AG04449 (cell line): ENCODE measurements at places on chromosomes 11 and 22.

DNA sequence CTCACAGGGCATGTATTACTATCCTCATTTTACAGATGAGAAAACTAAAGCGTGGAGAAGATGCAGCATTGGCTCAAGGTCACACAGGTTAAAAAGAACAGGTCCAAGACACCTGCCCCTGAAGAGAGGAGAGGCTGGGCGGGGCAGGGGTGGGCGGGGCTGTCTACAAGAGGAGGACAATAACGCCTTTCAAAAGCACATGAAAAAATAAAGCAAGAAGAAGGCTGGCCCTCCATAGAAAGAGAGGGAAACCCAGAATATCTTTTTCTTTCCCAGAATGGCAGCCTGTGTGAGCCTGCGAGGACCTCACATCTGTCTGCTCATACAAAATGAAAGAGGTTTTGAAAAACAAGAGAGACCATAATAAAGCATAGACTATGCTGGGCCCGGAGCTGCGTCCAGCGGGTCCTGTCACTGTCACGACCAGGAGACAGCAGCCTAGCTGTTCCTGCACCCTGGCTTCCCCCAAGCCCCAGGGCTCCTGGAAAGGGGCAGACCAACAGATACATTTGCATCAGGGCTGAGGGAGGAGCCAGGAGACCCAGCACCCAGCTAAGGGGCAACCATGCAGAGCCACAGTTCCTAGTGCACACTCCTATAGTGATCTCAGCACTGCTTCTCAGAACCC, 61.6 kb downstream of the DSCAML1 start:
- no peak for DNase-seq

DNA sequence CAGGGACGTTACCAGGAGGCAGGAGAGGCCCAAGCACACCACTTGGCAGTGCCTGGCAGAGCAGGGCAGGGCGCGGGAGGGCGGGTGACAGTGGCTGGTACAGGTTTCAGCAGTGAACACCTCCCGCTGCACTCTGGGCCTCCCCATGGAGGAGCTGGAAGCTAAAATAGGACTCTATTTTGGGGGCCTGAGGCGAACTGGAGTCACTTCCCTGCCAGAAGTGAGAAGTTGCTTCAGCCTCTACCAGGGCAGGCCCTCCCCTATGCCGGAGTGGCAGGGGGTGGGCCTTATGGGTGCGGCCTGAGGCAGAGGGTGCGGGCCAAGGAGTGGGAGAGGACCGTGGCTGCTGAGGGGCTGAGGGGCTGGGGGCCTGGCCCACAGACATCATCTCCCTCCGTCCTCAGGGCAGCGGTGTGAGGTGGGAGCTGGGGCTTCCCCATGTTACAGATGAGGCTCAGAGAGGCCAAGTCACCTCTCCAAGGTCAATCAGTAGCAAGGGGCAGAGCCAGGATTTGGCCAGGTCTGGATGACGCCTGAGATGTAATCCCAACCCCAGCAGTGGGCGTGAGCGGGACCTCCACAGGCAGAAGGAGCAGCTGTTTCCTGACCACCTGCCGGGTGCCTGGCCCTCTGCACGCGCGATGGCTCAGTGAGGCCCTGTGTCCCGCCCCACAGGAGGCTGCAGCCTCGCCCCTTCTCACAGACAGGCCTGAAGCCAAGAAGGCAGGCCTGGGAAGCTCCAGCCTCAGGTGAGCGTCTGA, 39.3 kb downstream of the KCNJ4 start:
- DNase-seq, result no peak

GRCh38 chr11:36718451-36718850, 120.4 kb upstream of the RAG2 start:
- DNase-seq, result no peak

DNA sequence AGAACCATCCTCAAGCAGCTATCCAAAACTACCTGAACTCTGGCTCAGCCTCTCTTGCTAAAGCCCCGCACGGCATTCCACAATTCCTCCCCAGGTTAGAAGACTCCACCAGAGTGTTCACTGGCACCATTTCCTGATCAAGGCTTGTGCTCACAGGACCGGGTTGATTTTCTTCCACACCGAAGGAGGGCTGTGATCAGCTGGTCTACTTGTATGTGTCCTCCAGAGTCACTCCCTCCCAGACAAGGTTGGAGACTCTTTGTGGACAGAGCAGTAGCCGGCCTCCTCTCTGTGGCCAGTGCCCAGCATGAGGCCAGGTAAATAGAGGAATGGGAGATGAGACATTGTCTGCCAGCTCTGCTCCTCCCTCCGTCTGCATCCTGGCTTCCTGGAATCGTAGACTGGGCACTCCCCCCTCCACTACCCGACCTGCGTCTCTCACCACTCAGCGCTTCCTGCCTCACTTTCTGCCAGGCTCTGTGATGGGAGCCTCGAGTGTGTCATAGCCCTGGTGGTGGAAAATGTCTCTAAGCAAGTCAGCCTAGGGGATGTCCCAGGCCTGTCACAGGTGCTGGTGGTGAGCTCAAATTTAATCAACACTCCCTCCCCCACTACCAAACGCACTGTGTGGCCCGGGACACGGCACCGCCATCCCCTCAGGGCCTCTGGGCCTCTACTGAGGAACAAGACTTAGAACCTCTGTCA, 12.5 kb upstream of the TMPRSS6 start:
- DNase-seq, result no peak

DNA sequence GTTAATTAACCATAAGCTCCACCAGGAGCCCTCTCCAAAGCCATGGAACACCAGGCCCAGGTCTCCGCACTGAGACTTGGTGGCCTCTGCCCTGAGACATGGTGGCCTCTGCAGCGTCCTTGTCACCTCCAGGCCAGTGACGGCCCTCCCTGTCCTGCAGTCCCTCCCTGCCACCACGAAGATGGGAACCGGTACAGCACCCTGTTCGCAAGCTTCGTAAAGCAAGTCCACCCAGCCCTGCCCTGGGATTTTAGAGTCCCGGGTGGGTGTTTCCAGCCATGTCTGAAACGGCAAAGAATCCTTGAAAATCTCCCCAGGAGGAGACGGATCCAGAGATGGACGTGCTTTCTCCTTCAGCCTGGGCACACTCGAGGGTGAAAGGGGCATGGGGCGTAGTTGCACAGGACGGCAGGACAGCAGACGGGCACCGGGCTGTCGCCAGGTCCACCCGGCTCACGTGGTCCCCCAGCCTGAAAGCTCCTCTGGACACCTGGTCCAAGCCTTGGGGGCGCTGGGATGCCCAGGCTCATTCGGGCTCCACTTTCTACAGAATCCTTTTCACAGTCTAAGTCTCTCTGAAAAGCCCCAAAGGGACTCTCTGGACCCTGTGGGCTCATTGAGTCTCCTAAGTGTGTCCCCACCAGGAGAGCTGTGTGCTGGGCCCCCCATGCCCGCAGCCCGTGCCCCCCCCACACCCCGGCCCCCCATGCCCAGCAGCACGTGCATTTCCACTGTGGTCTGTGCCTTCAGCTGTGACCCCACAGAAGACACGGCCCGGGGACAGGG, 456.2 kb downstream of the BRD1 start:
- DNase-seq, result no peak

GRCh38 chr11:17494019-17494418, 17.4 kb upstream of the ABCC8 start:
- DNase-seq, result no peak

- DNase-seq, result no peak
These were observed 477.9 kb downstream of the MIAT start for GRCh38 chr22:27135031-27135981.

DNA sequence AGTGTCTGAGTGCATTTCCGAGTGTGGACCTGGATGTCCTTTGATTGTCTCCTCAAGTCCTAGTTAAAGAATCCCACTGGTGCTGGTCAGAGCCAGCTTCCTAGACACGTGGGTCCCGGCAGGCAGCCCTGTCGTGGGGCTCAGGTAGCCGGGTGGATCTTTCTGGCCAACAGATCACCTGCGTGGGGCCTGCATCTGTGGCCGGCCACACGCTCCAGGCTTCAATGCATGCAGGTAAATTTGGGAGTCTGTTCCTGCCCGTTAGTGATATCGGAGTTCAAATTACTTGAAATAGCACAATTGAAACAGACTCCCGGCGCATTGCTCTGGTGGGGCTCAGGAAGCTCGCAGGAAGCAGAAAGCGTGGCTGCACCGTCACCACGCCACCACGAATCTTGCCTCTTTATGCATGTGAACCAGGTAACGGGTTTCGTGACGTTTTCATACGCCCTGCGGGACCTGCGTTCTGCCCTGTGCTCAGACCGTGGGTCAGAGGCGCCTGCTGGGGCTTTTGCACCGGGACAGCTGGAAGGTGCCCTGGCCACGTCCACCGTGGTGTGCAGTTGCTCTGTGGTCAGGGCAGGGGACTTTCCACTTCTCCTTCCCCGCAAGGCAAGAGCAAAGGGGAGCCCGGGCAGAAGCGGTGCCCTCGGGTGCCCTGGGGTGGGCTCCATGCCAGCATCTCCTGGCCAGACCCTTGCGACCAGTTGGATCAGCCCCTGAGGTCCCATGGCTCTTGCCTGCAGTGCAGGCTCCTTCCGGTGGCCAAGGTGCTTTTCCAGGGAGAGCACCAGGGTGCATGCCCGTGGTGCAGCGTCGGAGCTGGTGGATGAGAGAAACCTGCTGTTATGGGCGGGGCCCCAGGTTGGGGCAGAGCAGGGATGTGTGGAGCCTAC, 803.5 kb downstream of the BRD1 start:
- DNase-seq, result no peak

DNA sequence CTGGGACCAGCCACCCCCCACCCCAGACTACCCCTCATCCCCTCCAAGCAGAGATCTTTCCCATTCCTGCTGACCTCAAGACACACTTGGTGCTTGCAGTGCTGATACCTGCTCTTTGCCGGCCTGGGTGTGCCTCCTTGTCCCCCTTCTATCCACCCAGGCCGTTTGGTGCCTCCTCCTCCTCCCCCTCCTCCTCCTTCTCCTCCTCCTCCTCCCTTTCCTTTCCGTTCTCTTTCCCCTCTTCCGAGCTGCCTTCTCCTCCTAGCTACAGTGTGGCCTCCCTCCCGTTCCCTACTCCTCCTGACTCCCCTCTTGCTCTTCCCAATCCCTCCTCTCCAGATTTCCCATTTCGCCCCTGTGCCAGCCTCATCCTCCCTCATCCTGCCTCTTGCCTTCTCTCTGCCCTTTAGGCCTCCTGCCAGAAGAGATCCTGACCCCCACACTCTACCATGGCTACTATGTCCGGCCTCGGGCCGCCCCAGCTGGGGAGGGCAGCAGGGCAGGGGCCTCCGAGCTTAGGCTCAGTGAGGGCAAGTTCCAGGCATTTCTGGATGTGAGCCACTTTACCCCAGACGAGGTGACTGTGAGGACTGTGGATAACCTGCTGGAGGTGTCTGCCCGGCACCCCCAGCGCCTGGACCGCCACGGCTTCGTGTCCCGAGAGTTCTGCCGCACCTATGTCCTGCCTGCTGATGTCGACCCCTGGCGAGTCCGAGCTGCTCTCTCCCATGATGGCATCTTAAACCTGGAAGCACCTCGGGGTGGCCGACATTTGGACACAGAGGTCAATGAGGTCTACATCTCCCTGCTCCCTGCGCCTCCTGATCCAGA, 712 bp downstream of the HSPB2 start:
- no peak for DNase-seq

DNA sequence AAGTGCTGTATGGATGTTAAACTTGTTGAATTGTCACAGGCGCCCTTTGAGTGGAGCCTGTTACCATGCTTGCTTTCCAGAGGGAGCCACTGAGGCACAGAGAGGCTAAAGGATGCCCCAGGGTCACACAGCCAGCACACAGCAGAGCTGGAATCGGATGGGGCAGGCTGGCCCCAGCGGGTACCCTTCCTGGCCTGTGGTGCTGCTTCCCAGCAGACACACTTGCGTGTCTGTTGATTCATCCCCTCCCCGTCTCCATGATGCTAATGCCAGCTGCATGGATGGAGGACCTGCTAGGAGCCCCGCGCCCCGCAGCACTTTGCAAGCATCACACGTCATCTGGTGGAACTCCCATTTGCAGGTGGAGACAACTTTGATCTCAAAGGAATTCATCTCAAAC, 52.4 kb upstream of the SHISAL1 start:
- DNase-seq, result no peak

- no peak for DNase-seq
These were observed 39.4 kb downstream of the SWAP70 start for GRCh38 chr11:9703280-9703679.

GRCh38 chr11:101096036-101096704, 33.4 kb downstream of the PGR start:
- DNase-seq, result no peak

DNA sequence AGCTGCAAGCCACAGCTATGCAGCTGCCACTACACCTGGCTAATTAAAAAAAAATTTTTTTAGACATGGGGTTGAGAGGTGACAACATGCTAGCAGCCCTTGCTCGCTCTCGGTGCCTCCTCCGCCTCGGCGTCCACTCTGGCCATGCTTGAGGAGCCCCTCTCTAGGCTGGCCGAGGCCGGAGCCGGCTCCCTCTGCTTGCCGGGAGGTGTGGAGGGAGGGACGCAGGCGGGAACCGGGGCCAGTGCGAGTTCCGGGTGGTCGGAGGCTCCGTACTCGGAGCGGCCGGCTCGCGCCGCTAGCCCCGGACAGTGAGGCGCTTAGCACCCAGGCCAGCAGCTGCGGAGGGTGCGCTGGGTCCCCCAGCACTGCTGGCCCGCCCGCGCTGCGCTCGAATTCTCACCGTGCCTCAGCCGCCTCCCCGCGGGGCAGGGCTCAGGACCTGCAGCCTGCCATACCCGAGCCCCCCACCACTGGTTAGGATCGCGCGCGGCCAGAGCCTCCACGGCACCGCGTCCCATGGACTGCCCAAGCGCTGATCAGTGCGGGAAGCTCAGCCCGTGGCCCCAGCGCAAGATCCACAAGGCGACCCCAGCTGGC, 10.7 kb downstream of the MYO18B start:
- no peak for DNase-seq

- DNase-seq, result no peak
These were observed 117.5 kb downstream of the SNX19 start for GRCh38 chr11:130798801-130799200.

DNA sequence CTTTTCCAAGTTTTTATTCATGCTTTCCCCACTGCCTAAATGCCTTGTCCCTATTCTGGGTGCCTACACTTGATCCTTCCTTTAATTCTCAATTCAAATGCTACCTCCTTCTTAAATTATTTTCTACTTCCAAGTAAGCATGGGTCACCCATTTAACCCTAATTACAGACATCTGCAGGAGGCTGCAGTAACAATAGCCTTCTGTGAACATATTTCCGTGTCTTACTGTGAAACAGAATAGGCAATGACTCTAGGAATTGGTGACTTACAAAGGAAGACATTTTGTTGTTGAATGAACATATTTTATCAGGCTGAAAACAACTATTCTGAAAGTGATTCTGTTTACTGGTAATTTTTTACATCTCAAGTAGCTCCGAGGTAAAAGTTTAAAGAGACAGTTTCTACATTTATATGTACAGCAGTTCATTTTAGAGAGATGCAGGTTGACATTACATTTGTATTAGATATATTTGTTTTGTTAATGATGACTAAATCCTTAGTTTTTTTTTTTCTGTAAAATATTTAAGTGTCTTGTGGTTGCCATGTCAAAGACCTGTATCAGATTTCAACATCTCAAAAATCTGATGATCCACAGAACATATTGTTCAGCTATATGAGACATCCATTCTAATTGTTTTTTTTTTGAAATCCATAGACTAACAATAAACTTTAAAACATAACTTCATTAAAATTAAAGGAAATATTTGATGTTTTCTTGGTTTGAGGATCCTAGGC, 316.8 kb downstream of the CASP12 start:
- DNase-seq, result no peak

- DNase-seq, result no peak
These were observed 315.2 kb downstream of the BLID start for GRCh38 chr11:121800731-121801393.

- DNase-seq, result no peak
These were observed 38.2 kb downstream of the BRD1 start for GRCh38 chr22:49789289-49790141.

GRCh38 chr22:48284671-48285070, 1522.2 kb downstream of the TBC1D22A start:
- DNase-seq, result no peak

GRCh38 chr11:29629286-29629685, 387.5 kb downstream of the KCNA4 start:
- no peak for DNase-seq
